ENCODE measurements at places on chromosomes 4 and X.

DNA sequence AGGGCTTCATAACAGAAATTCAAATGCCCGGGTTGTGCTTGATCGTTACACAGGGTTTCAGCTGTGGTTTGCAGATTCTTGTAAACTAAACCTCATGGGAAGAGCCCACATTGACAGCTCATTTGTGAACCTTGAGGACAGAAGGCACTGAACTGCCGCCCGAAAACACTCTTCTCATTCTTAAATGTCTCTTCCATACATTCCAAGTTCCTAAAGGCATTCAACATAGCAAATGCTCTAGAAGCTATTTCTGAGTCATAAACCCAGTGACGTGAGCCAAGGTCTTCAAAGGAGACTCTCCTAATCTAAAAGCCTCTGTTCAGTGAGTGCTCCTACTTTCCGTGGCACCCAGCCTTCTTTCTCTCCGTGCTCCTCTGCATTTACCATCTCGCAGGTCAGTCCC is 737.8 kb upstream of the FRG1 start:
- peak; percentile 27 for DNase-seq

DNA sequence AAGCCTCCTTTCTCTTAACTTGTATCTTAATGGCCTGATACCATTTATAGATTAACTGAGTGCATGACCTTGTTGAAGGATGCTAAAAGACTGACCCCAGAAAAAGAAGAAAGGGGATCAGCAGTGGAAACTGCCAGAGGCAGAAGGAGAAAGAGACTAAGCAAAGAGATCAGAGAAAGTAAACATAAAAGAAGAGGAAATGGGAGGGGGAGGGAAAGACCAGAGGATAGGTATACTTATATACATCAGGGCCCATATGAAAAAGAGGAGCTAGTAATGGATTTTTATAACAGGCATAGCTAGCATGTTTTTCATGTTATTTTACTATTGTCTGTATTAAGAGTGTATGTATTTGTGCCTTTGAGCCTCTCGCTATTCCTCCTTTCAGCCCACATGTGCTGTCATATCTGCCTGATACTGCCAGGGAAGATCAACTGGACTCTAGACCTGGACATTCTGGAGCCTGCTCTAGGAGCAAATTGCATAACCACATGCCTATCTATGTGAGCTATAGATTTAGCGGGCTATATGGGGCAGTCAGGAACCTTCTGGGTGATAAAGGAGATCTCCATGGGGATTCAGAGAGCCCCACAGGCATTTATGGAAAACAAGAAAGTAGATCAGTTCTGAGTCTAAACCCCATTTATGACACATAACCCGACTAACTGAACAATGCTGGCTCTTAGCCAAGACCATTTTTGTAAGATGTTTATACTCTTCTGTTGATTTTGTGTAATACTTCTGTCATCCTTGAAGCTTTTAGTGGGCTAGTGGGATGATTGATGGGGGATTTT is 13.4 kb upstream of the SNX12 start:
- DNase-seq = no peak

DNA sequence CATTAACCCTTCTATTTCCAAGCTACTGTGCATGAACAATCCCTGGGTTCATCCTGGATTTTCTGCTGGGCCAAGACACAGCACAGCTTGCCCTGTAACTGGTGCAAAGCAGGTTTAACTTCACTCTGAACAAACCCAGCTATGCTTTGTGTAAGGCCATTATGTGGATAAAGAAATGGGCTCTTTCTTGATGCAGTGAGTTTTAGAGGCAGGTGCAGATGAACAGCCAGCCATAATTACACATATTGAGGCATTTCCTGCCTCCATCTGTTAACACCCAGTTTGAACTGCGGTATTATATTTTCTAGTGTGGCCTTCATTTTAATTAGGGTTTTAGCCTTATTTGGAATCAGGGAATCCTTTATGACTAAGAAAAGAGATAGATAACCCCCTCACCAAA is 68.7 kb upstream of the ARX start:
- no peak for DNase-seq

DNA sequence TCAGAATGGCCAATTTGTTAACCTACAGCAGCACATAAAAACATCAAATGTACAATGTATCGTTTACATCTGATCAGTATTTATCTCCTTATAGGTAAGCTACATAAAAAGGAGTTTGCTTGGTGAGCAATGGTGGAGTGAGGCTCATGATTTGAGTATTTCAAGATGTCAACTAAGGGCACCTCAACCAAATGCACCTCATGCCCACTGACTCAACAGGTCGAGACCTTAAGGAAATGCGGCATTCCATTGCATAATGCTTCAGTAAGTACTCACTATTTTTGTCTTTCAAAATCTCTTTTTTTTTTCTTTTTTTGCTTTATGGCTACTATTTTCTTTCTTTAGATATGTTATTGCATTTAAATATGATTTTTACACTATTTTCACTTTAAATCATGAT is 181.0 kb upstream of the TLL1 start:
- no peak for DNase-seq

GRCh38 chrX:2917767-2918166 is 11.4 kb downstream of the ARSD start:
- DNase-seq = no peak

GRCh38 chr4:161704653-161705052 is 459.1 kb downstream of the FSTL5 start:
- no peak for DNase-seq

DNA sequence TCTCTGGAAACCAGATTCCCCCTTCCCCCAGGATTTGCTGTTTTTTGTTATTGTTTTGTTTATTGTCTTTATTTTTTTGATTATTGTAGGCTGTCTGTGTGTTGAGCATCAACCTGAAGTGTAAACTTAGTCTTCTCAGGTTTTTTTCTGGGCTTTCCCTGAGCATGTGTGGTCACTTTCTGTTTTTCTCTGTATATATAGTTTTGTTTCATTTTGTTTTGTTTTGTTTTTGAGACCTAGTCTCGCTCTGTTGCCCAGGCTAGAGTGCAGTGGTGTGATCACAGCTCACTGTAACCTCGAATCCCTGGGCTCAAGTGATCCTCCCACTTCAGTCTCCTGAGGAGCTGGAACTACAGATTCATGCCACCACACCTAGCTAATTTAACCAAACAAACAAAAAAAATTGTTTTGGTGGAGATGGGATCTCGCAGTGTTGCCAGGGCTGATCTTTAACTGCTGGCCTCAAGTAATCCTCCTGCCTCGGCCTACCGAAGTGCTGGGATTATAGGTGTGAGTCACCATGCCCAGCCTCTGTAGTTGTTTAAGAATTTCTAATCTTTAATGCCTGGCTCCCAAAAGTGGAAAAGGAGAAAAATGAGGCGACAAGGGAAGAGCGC is 9.1 kb downstream of the IL13RA1 start:
- DNase-seq = no peak

GRCh38 chr4:142838778-142839177 is 7.3 kb downstream of the INPP4B start:
- DNase-seq = no peak

GRCh38 chr4:5940470-5941203 is 47.8 kb upstream of the CRMP1 start:
- no peak for DNase-seq

GRCh38 chr4:45043911-45044310 is 317.6 kb upstream of the GNPDA2 start:
- DNase-seq = no peak

- DNase-seq = no peak
Measured at GRCh38 chr4:30756553-30756952, 36.4 kb downstream of the PCDH7 start.

DNA sequence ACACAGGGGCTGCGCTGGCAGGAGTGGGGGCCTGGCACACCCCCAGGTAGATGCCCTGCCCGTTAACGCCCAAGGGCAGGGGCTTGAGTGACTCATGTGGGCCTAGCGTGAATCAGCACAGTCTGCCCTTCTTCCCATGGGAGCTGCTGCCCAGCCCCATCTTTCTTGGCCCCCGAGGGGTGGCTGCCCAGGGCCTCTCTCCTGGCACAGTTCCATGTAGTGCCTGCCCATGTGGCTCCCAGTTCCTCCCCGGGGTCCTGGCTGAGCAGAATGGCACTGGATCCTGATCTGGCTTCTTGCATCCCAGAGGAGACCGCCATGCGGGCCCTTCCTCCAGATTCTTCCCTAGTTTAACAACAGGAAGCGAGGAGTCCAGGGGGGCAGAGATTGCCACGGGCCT is 2.1 kb upstream of the AVPR2 start:
- no peak for DNase-seq

DNA sequence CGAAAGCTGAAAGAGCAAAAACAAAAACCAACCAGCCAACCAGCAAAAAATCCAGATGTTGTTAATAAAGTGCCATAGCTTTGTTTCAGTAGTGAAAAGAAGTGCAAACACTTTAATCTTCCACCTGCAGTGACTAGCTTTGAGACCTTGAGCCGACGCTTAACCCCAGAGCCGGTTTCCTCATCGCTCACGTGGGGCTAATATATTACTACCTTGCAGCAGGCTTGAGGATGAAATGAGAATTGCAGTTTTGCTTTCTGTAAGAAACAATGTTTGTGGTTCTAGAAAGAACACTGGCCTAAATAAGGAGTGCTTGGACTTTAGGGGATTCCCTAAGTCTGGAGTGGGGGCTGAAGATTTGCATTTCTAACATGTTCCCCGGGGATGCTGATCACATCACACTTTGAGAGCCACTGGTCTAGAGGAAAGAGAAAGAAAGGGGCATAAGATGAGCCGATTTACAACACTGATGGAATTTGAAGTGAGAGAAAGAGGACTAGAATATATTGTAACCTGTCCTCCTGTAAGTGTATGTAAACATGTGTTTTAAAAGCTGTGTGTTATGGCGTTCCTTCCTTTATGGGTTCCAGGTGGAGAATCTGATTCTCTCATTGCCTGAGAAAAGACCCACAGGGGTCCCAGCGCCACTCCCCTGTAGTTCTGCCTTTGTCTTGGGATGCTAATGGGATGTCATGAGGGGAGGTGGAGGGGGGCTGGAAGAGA is 1.4 kb downstream of the FGF2 start:
- peak; percentile 78 for DNase-seq

- no peak for DNase-seq
Measured at GRCh38 chr4:187393531-187394344, 601.8 kb upstream of the ZFP42 start.

DNA sequence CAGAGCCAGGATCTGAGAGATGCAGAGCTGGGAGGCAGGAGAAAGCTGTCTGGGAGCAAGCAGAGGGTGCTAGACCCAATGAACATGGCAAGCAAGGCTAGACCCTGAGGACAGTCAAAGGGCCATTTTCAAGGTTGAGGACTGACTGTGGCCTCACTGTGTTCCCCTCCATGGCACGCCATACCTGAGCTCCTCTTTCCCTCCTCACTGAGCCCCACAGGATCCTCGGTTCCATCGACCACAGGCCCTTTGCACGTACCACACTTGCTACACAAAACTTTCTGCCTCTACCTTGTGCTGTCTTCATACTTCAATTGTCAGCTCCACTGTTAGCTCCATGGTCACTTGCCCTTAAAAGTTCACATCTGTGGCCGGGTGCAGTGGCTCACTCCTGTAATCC is 45.5 kb upstream of the CD99 start:
- no peak for DNase-seq

- DNase-seq = no peak
Measured at GRCh38 chr4:59540311-59540710, 1659.8 kb upstream of the ADGRL3 start.

- DNase-seq = no peak
Measured at GRCh38 chr4:42649870-42650269, 7.0 kb downstream of the ATP8A1 start.

- DNase-seq = no peak
Measured at GRCh38 chr4:56217343-56217890, 169.9 kb downstream of the AASDH start.

DNA sequence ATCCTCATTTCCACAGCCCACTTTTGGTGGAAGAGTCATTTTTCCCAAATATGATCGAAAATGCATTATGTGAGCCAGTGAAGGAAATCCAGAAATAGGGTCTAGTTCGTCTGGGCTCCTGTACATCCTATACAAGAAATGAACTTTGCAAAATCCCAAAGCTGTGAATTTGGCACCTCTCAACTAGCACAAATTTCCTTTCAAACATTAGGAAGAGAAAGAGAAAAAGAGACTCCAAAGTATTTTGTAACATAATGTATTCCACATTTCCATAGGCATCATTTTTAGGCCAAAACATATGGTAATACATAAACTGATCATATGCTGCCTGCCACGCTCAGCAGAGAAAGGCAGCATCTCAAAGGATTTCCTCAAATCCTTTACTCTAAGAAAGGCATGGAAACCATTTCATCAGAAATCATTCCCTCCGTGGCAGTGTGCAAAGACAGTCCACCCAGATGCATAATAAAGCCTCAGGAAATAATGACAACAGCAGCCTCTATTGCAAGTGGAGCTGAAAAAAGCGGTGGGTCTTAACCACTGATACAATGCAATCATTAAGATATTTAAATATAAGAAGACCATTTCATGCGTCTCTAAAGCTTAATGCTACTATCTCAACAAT is 56.8 kb downstream of the ANOS1 start:
- no peak for DNase-seq

GRCh38 chr4:145348291-145348690 is 133.4 kb upstream of the SMAD1 start:
- no peak for DNase-seq

DNA sequence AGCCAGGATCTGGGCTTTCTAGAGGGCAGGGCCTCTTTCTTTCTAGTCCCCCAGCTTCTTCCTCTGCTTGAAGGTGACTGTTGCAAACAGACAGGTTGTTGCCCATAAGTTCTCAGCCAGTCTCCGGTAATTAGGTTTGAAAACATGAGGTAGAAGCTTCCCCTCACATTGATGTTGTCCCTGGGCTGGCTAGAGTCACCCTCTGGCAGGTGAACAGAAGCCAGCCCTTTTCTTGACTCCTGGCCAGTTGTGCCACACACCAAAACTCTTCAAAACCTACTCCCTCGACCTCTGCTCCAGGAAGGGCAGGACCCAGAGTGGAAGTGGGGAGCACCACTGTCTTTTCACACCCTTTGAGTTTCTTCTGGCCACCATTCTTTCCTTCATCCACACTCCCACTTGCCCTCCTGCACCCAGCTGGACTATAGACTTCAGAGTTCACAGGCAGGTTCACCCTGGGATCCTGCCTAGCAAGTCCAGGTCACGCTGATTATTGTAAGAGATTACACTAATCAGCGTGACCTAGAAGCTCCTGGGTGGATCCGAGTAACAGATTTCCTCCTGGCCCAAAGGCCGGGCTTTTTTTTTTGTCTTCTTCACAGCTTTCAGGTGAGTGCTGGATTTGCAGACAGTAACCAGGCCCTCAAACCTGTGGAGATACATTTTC is 37.4 kb upstream of the ARHGAP6 start:
- DNase-seq = no peak

DNA sequence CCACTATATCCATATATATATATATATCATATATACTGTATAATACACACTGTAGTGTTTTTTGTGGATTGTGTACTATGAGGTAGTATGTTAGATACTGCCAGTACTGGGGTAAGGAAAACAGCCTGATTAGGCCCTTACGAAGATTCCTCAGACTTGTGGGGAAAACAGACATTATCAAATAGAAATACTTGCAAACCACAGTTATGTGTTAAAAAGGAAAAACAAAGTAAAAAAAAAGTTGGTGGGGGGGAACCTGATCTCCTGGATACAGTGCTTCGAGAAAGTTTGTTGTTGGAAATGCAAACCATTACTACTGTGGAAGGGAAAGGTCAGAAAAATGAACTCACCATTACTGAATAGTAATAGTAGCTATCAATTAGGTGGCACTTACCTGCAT is 53.0 kb downstream of the PKD2 start:
- no peak for DNase-seq

GRCh38 chr4:176125063-176125462 is 59.4 kb downstream of the WDR17 start:
- no peak for DNase-seq
